Ureter (tissue), 1 donor: ENCODE measurements at places on chromosomes 3 and 15. TPM values are rescaled to one million over a fixed set of nuclear protein-coding genes. Genes with fewer than 3 reads are reported as not detected.

DNA sequence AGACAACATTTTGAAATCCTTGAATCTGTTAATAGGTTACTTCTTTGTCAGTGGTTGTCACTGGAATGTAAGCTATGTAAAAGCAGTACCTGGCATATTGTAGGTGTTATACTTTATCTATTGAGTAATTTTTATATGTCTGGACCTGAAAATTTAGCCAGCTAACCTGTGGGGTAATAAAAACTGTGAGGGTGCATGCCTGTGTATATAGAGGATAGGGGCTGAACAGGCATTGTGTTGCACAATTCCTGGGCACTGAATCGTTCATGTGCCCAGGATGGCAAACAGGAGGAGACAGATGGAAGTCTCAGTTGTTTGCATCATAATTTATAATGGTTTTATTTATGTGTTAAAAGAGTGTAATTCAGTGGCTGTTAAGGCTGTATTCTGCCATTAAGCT lies 67.1 kb downstream of the ARMC8 start:
- no peak for DNase-seq

DNA sequence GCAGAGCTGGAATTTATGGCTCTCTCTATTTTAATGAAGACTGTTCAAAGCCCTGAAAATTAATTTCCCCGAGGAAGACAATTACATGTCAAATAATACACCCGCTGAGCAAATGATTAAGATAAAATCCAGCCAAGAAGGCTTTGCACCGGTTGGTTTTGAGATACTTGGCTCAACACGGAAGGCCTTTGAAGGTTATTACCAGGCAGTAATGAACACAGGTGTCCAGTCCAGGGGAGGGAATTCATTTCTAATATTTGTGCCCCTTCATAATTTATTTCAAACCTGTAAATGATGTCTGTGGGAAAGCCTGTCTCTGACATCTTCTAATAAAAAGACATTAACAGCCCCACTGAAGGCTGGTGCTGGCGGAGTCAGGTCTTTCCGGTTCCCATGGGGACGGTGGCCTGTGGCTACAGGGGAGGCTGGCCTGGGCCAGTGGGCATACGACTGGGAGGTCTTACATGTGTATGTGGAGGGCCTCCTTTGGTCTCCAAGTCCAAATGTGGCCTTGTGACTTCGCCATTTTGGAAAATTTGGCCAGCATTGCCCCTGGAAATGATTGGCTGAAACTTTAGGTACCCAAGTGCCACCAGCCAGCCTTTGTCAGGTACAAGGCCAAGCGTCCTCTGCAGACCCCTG lies 49.9 kb upstream of the IQSEC1 start:
- no peak for DNase-seq

Gene CLK3
- 82.2 TPM for total RNA-seq

Gene B3GALNT1
- 22.3 TPM for total RNA-seq

DNA sequence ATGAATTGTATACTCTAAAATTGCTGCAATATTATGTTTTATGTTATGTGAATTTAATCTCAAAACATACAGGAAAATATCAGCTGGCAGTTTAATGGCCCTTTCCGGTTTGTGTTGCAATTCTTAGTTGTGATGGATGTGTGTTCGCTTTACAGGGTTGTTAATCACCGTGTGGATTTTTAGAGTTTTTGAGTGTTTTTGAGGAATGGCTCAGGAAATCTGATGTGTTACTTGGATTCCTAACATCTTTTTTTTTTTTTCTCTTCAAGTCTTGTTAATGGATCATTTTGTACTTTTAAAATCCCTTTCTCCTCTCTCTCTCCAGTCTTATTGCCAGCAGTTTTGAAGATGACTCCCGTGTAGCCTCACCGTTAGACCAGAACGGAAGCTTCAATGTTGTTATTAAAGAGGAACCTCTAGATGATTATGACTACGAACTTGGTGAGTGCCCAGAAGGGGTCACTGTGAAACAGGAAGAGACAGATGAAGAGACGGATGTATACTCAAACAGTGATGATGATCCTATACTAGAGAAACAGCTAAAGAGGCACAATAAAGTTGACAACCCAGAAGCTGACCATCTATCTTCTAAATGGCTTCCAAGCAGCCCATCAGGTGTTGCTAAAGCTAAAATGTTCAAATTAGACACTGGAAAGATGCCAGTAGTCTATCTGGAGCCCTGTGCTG lies 35.7 kb downstream of the MGA start:
- no peak for DNase-seq

GRCh38 chr3:26132942-26133341 lies 343.1 kb downstream of the OXSM start:
- DNase-seq, result no peak

DNA sequence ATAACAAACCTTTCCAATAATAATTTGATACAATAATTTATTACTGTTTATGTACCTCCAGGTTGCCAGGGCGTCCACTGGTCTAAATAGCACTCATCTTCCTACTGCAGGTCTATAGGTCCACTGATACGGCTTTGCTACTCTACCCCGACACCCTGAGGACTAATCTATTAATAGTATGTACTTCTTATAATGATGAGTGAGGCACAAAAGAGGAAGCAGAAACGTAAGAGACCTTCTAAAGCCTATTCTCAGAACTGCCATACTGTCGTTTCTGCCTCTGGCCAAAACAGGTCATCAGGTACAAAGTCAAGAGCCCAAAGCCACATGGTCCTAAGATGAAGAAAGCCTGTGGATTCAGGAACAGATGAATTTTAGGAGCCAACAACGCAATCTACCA lies 163.2 kb upstream of the GRM7 start:
- no peak for DNase-seq

Gene CYP1A2
- total RNA-seq, result not detected

GRCh38 chr15:57522148-57522547 lies 69.6 kb upstream of the MYZAP start:
- DNase-seq, result no peak

GRCh38 chr3:137008976-137009375 lies 51.2 kb downstream of the IL20RB start:
- no peak for DNase-seq

GRCh38 chr3:53044711-53045517 lies 959 bp downstream of the SFMBT1 start:
- DNase-seq, result peak; percentile 50

- DNase-seq, result no peak
Measured at GRCh38 chr3:117941015-117941414, 1093.6 kb downstream of the IGSF11 start.

Gene LTK
- total RNA-seq, result 0.73 TPM

DNA sequence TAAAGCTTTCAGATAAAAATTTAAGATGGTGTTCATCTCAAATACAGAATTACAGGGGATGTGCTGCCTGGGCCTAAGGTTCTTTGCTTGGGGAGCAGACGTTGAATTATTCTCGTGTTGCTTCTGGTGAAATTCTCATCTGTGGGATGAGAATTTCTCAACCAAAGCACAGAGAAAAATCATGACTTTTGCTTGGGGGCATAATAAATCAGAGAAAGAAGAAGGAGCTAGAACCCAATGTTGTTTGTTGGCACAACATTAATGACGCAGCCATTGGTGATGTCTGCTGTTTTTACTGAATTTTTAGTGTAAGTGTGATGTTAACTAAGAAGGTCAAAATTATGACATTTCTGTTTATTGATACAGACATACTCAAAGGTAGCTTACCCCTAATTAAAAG lies 35.7 kb downstream of the P3H2 start:
- no peak for DNase-seq

- DNase-seq, result no peak
Measured at GRCh38 chr3:25257026-25257425, 171.0 kb upstream of the RARB start.

Gene FURIN
- total RNA-seq, result 41.3 TPM

DNA sequence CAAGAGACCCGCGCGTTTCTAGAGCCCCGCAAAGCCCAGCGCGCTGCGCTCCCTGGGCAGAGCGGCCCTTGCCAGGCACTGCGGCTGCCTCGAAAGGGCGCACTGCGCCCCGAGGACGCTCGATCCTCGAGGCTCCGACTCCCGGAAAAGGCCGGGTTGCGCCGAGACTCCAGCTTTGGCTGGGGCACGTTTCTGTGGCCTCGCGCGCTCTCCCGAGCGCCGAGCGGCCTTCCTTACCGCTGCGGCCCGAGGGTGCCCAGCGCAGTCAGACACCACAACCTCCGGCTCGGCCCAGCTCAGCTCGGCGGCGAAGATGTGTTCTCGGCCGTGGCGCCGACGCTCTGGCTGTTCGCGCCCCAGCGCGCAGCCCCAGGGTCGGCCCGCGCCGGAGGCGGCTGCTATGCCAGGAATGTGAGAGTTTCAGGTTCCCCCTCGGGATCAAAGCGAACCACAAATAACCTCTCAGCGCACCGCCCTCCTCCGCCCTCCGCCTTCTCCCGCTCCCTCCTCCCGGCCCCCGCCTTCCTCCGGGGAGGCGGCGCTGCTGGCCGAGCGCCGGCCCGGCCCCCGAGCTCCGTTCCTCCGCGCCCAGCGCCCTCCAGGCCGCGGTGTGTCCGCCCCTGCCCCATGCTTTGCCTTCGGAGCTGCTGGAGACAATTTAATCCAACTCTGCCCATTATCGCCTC lies at the start of gene AMOTL2:
Gene AMOTL2 (minus strand): TSS at position 343 of the 686 bp plus-strand sequence. CDS start 3,014 bp downstream, outside the sequence.
- peak; percentile 91 for DNase-seq

DNA sequence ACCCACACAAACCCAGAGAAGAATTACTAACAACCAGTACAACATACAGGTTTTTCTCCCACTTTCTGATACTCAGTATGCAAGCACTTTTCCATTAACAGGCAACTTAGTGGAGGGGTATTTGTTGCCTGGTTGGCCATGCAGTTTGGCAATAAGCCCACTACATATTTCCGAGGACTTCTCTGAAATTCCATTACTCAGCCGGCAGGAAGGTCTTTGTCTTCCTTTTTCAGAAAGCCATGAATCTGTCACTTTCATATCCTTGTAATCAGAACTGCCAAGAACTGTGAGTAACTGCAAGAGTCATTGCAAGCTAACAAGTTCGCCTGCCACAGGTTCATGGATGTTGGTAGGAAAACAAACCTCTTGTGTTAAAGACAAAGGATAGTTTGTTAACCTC lies 422.3 kb upstream of the ROBO1 start:
- no peak for DNase-seq

Gene GP5
- total RNA-seq, result 0.21 TPM

- no peak for DNase-seq
Measured at GRCh38 chr3:48820612-48821324, 26.9 kb downstream of the PRKAR2A start.

DNA sequence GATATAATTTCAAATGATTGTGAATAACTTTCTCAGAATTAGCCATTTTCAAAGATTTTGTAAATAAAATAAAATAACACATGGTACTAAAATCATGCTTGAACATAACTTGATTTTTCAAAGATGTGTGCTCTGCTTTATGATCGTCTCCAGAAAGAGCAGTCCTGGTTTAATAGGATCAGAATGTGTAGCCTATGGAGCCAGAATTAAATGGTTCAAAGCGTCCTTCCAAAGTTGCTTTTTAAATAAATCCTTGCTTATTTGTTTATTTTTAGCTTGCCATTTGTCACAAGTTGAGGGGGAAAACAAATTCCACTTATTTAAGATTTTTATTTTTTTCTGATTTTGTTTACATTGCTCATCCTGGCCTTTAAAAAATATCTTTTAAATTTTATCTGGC lies 123.7 kb upstream of the SPRED1 start:
- no peak for DNase-seq

DNA sequence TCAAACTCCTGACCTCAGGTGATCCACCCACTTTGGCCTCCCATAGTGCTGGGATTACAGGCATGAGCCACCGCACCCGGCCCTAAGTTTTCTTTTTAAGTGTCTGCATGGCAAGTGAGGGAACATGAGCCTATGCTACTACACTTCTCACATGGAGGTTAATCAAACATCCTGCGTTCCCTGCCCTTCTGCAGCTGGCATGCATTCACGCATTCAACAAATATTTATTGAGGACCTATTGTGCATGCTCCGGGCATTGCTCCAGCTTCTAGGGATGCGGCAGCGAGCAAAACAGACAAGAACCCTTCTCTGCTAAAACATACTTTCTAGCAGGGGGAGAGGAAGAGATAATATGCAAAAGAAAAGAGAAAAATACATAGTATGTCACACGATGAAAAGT lies 42.6 kb upstream of the ACKR4 start:
- no peak for DNase-seq

- peak; percentile 70 for DNase-seq
Measured at GRCh38 chr15:99507504-99508310, 58.1 kb upstream of the MEF2A start.

DNA sequence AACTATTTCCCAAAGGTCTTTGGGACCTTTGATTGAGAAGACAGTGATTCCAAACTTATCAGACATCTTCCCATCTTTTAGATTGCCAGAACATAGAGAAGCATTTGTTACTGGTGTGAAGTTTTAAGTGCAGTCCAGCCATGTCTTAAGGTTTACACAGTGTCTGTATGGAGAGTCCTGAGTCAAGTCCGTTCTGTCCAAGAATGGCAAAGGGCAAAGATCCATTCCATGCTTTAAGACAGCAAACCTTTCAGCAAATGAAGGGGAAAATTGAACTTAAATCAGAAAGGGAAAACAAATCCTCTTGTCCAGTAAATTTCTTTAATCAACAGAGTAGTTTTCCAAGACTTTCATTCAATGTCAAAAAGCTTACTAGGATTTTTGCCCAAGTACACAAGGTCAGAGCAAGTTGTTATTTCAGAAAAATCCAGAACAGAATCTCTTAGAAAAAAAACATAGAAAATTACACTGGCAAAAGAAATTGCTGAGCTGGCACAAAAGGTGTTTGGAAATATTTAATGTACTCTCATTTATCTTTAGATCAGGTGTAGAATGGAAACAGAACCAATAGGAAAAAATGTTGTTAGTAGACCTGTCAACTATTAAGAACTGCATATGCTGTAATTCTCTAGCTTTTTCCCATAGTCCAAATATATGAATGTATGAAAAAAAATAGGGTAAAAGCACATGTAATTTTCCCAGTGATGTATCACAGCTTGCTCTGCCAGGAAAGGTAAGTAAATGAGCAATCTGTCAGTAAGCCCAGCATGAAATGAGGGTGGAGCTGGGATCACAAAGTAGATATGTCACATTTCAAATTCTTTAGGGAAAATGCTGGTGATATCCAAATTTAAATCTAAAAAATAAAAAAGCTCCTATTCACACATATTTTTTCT lies 1099.9 kb downstream of the TUSC7 start:
- DNase-seq, result no peak

DNA sequence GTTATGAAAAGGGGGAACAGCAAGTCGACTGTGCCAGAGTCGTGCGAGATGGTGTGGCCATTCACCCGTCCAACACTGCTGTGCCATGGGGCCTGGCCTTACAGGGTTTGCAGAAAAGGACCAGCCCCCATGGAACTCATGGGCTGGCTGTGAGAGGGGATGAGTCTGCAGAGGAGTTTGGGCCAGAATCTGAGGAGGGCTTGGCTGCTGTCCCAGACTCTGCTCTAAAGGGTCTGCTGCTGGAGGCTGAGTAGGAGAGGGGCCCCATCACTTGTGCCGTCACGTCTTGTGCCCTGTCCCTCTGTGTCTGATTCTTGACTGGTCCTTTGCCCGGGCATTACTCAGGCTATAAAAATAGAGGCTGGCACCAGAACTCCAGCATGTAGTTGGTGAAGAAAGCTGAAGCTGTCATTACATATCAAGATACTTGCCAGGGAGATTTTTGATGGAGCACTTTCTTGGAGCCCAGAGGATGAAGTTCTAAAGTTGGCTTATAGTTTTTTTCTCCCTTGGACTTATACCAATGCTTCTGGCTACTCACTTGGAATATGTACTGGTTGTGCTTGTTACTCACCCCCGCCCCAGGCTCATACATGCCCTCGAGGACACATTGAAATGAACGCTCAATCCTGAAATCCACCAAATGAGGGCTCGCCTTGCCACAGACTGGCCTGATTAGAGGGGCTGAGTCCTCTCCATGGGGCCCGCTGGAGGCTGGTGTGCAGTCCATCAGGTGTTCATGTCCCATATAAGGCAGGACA lies 10.2 kb downstream of the PXYLP1 start:
- DNase-seq, result no peak

Gene IQCH
- 14.4 TPM for total RNA-seq
